ENCODE measurements at places on chromosomes 11 and 22.
A peak's percentile ranks its signal among the peaks of the same experiment; 100 is the strongest.

DNA sequence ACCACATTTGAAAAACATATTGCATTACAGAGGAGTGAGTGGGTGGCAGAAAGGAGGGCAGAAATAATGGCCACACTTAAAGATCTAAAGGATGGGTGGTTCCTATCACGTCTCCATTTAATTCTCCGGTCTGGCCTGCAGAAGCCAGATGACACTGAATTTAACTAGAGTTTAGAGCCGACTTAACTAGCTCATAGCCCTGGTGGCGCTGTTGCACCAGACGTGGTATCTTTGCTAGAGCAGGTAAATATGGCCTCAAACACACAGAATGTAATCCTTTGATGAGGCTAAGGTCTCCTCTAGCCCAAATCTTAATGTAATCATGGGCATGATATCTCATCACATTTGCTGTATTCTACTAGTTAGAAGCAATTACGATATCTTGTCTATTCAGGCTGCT is 51.5 kb upstream of the GAL start:
- DNase-seq, result peak; percentile 78

DNA sequence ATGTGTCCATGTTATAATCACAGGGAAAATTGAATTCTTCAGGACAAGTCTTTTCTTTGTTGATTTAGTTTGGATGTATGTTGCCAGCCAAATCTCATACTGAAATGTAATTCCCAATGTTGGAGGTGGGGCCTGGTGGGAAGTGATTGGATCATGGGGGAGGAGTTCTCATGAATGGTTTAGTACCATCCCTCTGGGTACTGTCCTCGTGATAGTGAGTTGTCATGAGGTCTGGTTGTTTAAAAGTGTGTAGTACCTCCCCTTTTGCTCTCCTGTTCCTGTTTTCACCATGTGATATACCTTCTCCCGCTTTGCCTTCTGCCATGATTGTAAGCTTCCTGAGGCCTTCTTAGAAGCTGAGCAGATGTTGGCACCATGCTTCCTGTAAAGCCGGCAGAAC is 100.3 kb downstream of the CCDC81 start:
- no peak for DNase-seq

GRCh38 chr22:32887324-32887980 is 85.9 kb downstream of the TIMP3 start:
- DNase-seq, result no peak

- no peak for DNase-seq
Measured at GRCh38 chr11:134479206-134480135, 67.4 kb upstream of the B3GAT1 start.

DNA sequence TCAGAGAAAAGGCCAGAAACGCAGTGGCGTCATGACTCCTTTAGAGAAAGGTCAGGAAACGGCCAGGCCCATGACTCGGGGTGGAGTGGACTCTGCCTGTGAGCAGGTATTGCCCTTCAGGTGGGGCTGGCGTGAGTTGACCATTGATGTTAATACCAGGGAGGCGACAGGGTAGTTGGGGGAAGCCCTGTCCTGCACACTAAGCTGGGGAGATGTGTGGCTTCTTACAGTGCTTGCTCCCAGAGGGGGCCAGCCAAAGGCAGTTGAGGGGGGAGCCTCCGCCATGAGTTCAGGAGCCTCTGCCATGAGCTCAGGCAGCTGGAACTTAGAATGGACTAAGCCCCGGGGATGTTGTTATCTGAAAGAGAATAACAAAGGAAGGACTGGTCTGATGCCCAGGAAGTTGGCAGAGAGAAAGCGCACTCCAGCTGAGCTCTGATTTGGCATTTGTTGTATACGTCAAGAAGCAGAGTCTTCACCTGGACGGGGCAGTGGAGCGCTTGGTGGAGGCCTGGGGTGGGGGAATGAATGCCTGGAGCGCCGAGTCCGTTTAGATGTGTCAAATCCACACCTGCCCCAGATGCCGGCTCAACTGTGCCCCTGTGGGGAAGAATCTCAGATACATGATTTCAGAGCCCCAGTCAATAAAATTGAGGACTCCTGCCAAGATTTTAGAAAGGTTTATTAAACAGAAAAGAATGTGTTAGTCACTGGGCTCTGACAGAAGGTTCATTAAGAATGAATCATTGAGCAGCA is 222.5 kb downstream of the TBC1D22A start:
- DNase-seq, result peak; percentile 69
